Ammon's horn (tissue), 1 donor: ENCODE measurements at places on chromosomes 2 and 18.

DNA sequence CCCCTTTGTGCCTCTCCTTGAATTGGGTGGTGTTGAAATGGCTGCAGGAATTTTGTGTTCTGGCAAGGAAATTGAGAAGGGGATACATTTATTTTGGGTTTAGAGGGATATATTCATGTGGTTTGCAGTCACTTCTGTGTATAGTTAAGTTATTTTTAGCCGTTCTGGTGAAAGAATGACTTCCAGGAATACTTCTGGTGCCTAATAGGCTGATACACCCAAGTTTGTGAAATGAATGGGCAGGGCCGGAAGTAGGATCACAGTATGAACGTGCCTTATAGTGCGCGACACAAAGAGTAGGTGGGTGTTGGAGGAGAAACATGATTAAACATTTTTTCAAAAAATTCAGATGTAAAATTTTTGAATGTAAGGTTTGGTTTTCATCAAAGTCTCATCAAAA lies 168.6 kb upstream of the ATP5MC3 start:
- DNase-seq: no peak

DNA sequence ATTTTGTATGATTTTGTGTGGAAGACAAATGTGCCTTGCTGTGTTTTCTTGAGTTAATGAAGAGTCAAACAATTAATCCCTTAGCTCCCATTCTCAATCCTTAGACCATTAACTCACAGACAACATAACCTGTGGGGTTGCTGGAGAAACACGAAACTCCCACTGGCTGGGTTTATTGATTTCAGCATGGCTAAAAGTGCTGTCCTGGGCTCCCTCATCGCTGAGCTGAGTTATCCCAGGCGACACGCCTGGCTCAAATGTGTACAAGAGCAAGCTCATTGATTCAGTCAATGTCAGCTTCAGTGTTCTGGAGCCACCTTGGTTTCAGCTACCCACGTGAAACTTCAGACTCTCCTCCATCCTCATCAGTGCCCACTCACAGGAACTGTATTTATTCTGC lies 896.1 kb downstream of the CNTNAP5 start:
- DNase-seq: no peak

GRCh38 chr18:42936289-42936688 lies 179.2 kb downstream of the RIT2 start:
- DNase-seq: no peak

GRCh38 chr2:167265722-167266121 lies 377.4 kb downstream of the XIRP2 start:
- no peak for DNase-seq

DNA sequence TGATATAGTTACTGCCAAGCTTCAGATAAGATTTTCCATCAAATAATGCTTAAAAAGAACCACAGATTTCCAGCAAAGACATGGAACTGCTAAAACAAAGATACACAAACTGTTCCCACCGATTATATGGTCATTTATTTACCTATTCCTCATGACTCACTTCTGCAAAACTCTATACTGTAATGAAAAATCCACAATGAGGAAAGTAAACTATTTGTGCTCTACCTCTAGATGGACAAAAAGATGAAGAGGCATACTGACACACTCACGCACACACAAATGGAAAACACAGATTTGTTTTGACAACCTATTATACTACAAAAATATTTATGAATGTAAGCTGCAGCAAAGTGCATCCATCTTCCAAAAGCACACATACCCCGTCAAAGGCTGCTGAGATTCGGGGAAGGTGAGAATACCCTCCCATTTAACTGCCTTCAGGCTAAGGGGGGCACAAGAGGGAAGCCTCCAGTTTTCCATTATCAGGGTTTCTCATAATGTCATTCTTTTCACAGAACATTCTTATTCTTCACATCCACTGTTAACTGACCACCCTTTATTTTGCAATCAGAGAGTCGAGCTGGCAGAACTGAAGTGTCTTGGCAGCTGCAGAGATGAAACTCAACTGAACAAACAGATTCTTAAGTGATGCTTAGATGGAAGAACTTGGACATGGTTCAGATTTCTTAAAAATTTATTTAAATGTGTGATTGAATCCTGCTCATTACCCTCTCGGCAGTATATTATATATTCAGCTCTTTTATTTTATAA lies 115.9 kb upstream of the TANK start:
- no peak for DNase-seq

GRCh38 chr2:234823877-234824376 lies 127.9 kb upstream of the SH3BP4 start:
- DNase-seq: no peak

DNA sequence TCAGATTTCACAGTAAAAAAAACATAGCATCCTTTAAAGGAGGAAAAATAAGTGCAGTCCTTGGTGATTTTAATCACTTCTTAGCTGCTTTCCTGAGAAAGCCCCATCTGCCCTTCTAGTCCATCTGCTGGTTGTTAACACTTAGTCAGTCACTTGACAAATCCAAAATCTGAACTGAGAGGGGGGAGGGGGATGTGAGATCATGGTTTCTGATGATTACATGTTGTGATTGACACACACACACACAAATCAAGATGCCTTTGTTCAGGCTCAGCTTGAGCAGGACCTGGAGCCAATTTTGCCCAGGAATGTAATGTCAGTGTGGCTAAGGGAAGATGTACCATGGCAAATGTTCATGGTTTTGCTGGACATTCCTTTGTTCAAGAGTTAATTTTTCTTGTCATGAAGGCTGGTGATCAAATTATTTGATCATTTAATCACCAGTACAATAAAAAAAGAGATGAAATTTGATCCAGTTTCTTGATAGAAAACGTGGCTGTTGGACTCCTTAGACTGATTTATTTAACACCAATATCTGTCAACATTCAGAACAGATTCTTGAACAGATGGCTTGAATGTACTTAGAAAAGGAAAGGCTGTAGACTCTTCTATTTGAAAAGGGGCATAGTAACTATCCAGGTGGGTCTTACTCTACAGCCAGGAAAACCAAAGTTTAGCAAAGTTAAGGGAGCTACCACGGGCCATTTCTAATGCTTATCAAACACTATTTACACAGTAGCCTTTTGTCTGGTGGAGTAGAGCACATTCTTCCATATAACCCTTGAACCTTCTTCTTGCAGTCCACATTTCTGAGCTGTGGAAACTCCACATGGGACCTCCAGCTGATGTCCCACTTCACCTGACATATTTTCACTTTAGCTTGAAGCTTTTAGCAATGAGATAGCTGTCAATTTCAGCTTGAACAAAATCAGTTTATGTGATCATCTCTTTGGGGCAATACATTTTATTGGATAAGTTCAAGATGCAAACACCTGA lies 408.7 kb downstream of the PIK3C3 start:
- DNase-seq: no peak

GRCh38 chr2:227480528-227480927 lies 8.6 kb downstream of the AGFG1 start:
- DNase-seq: no peak

DNA sequence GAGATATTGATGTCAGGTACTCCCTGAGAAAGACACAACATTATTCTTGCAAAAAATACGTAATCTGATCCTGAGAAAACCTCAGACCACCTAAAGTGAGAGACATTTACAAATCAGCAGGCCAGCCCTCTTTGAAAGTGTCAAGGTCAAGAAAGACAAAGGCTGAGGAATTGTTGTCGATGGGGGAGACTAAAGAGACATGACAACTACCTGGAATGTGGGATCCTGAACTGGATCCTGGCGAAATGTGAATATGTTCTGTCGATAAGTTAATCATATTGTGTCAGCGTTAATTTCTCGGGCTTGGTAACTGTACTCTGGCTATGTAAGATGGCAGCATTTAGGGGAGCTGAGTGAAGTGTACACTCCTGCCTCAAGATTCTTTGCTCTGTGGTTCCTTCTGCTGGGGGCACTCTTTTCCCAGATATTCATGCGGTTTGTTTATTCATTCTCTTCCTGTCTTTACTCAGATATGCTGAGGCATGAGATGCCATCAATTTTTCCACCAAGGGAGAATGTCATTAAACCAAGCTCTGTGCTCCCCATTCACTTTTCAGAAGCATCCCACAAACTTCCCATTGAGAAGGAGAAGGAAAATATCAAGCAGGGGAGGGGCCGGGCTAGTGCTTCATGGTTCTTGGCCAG lies 154.9 kb downstream of the CAPN13 start:
- DNase-seq: no peak

GRCh38 chr2:134128746-134129145 lies 125.1 kb upstream of the MGAT5 start:
- DNase-seq: no peak

DNA sequence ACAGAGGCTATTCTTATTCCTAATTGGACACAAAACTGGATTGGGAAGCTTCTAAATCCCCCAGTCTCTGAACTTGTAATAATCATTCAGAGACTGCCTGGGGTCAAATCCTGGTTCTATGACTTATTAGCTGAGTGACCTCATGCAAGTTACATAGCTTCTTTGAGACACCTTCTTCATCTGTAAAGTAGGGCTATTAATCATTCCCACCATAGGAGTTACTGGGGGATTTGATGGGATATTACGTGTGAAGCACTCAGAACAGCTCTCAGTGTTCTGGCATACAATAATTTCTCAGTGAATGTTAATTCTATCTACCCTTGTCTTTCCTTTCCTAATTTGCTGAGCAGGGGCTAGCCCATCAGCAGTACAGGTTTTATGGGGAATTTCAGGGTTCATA lies 256.7 kb upstream of the TNP1 start:
- no peak for DNase-seq

DNA sequence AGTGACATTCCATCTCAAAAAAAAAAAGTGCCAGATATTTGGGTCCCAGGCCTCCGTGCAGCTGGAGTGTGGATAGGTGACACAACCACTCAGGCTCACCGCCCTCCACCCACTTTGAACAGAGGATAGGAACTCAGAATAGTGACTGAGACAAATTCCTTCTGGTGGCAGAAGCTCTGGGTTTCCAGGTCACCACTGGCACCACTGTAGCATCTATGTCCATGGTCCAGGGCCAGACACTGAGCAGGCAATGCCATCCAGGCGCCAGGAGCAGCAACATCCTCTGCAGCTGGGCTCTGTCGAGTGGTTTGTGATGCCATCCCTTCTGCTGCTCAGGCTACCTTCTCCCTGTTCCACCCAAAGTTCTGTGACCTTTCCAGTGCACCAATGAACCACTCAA lies 81.5 kb upstream of the PTPRM start:
- DNase-seq: no peak

- DNase-seq: no peak
Observed at GRCh38 chr2:60353863-60354262, 199.6 kb downstream of the BCL11A start.

DNA sequence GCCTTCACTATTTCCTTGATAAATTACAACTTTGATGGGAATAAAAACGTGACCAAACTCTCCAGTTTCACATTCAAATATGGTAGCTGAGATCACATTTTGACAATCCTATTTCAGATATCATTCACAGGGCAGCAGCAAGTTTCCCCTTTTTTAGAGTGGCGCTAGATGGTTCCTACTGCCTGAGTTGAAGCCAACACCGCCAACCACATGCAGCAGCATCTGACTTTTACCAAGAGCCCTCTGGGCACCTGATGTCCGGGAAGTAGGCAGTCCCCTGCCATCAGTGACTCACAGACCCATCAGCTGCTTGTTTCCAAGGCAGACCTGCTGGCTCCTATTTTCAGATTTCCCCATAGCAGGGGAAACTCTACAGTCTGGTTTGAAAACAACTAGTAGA lies 4.0 kb upstream of the MREG start:
- DNase-seq: no peak

- no peak for DNase-seq
Observed at GRCh38 chr2:88568179-88568578, 59.1 kb downstream of the EIF2AK3 start.

DNA sequence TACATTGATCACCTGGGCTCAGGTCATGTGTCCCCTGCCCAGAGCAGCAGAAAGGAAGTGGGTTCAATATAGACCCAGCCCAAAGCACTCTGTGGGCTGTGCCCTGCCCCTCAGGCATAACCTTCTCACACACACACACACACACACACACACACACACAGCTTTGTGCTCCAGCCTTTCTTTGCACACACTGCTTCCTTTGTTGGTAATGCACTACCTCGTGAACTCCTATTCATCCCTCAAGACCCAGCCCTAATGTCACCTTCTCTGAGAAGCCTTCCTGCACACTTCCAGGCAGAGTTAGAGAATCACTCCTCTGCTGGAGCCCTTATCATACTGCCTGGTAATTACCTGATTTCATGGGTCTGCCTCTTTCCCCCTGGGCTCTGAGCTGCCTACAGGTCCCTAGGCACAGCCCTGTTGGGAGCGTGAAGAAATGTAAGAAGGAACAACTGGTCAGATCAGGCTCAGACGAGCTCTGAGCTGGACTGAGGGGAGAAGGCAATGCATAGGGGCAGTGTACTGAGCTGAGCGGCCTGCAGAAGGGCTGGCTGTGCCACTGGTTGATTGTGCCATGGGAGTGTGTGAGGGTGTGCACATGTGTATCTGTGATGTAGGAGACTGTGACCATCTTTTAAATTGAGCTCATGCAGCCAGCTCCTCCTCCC lies 210.3 kb downstream of the GLI2 start:
- no peak for DNase-seq

- no peak for DNase-seq
Observed at GRCh38 chr2:187569571-187569970, 15.3 kb upstream of the TFPI start.

DNA sequence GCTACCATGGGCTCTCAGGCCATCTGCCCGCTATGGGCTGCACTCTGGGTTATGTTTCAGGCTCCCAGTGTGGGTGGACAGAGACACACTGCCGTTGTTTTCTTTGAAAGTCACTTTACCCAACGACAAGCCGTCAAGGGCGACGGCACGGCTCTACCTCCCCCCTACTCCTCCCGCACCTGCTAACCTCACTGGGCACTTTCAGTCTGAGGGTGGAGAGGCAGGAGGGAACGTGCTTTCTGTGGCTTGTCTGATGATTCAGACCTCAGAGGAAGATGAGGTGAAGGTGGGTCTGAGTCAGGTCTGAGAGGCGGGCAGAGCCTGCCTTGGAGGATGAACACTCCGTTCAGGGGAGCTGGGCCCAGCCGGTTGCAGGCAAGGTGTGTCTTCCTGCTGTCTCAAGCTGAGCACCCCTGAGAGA lies 147.6 kb upstream of the HDAC4 start:
- no peak for DNase-seq

DNA sequence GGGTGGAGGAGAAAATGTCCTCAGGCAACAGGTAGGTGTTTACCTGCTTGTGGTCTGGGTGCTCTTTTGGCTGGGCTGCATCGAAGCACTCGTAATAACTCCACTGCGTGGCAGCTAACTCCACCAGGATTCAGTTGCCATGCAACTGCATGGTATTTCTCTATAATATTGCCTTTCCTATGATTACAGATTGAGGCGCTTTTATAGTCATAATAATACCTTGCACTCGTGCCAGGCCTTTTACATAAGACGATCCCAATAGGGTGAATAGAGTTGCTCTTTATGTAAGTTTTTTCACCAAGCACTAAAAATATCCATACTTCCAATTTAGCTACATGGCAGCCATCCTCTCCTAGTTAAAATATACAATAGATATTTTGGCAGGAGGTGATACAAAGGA lies 19.7 kb upstream of the NYAP2 start:
- DNase-seq: peak; percentile 4

GRCh38 chr18:53551868-53552426 lies 672.5 kb downstream of the MBD2 start:
- no peak for DNase-seq

- no peak for DNase-seq
Observed at GRCh38 chr2:122868646-122869275, 1113.3 kb downstream of the TSN start.

GRCh38 chr18:4817665-4818064 lies 362.6 kb upstream of the DLGAP1 start:
- DNase-seq: no peak
